Activated T-cell treated with anti-CD3 and anti-CD28 coated beads, Interleukin-2, amount 50 U/mL, for 1 hour (primary cell): ENCODE measurements at places on chromosomes 12 and 14.

GRCh38 chr12:106918746-106919145 is 37.0 kb upstream of the TMEM263 start:
- no peak for DNase-seq

- DNase-seq = no peak
Measured at GRCh38 chr12:109186993-109187653, 70.7 kb downstream of the ACACB start.

DNA sequence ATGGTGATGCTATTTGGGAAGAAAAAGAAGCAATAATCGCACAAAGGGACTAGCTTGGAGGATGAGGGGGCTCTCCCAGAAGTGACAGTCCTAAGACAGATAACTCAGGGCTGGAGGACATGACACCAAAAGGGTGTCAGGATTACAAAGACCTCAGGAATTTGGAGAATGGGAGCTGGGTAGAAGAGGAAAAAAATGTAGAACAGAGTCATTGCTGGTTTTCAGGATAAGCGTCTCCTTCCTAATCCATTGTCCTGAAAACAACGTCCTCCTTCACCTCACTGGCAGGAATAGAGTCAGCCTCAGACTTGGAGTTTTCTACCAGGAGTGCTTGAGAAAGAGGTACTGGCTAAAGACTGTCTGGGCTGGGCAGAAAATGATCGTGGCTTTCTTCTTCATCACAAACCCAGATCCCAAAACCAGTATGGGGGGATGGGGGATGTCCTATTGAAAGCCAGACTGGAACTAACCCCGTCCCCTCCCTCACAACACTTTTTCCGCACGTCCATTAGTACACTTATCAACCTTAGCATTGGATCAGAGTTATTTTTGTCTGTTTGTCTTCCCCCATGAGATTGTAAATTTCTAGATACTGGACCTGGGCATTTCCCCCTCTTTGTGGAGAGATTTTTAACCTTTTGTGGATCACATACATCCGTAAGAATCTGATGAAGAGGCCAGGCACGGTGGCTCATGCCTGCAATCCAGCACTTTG is 14.3 kb downstream of the B4GALNT3 start:
- no peak for DNase-seq

GRCh38 chr12:25644979-25645378 is 91.9 kb upstream of the LMNTD1 start:
- no peak for DNase-seq

GRCh38 chr12:68786929-68787328 is 21.0 kb upstream of the MDM2 start:
- DNase-seq = no peak

DNA sequence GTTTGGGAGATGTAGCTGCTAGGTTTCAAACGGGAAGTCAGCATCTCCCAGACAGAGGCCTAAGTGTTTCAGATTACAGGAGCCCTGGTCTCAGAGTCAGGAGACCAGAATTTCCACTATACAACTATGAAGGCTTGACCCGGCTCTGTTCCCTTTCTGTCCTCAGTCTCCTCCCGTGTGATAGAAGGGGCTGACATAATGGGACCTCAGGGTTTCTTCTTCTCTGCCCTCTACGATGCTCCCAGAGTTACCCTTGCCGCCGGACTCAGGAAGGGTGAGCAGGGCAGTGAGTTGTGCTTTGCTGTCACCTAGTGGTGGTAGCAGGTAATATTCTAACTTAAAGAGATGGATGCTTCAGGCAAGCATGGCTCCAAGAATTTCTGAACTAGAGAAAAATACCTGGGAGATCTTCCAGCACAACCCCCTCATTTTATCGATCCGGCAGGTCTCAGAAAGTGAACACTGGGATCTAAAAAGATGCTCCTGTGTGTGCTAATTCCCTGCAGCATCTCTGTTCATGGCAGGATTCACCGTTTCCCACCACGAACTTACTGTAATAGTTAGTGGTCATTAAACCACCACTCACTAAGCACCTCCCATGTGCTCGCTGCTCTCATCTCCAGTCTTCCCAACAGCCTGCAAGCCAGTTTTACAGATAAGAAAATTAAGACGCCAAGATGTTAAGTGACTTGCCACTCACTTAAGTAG is 84.4 kb downstream of the VWF start:
- DNase-seq = peak; percentile 51

DNA sequence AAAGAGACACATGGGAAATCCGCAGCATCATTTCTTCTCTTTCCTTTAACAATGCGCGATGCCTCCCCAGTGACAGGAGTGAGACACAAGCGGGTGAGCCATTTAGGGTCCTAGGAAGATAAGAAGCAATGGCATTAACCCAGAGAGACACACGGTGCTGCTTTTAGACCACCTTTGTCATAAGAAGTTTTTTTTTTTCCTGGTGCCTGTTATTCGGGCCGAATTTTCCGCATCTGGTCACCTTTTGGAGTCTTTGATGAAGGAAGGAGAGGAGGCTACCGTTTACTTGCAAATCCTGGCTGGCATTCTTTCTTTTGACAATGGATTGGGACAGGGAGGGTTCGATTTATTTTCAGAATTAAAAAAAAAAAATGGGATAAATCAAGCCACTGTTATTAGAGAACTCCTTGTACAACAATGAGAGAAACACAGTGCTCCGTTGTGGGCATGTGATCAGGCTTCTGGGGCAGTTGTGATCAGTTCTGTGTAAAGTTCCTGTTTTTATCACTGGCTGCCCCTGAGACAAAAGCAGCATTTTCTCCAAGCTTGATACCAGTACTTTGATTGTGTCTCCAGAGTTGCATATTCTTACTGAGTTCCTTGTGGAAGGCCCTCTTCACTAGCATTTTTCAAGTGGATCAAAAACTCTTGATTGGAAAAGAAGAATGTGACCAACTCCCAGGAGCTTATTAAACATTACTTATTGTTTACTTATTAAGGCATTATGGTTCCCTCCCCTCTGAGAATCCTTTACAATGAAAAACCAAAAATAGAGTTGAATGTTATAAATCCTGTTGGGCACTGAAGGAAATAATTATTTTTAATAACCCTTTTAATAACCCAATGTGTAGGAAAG is 1.1 kb downstream of the DIP2B start:
- no peak for DNase-seq

DNA sequence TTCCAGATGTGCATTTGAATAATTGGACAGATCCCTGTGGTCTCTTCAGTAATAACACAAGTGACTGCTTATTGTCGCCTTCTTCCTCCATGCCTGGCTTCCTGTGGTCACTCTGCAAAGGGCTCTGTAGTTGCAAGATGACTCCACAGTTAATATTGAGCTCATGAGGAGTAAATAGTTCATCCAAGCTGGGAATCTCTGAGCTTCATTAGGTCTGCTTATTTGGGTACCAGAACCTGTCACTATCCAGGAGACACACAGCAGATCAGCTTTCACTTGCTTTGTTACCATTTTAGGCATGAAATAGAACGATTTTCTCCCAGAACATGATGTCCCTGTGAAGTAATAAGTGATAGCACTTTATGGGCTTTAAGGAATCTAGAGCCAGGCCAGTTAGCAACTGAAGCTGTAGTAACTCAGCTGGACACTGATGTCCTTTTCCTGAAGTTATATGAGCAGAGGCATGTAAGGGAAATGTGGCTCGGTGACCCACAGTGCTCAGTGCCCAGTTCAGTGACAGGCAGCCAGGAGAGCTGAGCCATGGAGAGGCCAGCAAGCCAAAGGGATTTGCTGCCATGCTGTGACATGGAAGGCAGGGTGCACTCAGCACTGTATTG is 50.1 kb downstream of the CRADD start:
- no peak for DNase-seq

DNA sequence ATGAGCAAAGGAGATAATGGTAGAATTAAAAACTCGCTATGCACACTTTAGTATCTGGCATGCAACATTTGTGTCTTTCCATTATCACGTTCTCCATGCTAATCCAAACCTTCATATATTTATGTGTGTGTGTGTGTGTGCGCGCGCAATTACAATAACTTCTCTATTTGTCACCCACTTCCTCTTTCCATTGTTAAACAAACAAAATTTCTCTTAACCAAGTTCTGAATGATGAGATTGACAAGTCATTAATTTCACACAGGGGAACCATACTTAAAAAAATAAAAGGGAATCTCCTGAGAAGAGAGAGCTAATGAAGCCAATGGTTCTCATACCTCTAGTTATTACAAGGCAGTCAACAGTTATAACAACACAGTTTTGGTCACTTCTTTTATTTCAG is 575.9 kb upstream of the MDGA2 start:
- DNase-seq = no peak

DNA sequence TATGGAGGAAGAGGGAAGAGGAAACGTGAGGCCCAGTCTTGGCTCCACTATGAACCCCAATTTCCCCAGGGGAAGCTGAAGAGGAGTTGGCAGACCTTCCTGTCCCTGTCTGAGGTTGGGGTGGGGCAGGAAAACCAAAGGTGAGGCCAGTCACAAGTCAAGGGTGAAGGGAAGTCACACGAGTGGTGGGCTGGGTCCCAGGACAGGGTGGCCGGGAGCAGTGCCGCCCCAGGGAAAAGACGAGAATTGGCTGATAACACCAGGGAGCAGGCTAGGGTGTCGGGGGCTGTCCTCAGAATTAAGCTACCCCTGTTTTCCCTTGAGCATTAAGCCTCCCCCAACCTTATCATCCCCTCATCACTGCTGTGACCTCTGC is 3.1 kb downstream of the VDR start:
- DNase-seq = no peak

DNA sequence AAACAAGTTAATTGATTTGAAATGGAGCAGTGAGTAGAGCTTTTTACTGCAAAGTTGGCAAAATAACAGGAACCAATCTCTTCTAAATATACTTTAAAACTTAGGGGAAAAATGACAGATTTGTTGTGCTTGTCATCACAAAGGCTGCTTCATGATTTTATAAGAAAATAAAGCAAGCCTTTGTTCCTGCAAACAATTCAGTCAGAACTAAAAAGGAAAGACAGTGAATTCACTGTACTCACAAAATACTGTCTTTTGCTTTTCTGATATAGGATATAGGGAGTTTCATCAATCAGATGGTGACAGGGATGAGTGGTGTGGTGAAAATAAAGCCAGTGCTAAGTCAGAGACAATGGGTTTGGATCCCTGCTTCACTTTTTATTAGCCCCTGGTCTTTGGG is 126.0 kb downstream of the HELB start:
- no peak for DNase-seq

GRCh38 chr14:104465482-104466390 is 113.8 kb upstream of the C14orf180 start:
- DNase-seq = no peak

DNA sequence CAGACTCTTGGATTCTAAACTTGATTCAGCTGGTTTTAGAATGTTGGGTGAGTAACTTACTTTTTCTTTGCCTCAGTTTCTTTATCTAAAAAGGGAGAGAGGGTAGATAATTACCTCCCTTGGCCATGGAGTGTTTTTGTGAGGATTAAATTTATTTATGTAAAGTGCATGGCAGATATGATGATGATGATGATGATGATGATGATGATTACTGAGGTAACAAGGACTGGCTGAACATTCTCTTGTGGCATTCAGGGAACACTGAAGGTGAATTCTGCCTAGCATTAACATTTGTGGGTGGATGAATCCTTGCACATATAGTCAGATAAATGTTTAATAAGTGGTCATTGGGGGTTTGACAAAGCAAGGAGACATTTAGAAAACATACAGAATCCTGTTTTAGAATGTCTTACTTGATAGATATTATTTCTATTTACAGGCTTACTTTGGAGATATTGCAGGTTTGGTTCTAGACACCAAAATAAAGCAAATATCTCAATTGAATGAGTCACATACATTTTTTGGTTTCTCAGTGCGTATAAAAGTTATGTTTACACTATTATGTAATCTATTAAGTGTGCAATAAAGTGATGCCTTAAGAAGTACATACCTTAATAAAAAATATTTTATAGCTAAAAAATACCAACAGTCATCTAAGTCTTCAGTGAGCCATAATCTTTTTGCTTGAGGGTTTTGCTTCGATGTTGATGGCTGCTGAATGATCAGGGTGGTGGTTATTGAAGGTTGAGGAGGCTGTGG is 123.2 kb downstream of the SNAPC1 start:
- DNase-seq = no peak

DNA sequence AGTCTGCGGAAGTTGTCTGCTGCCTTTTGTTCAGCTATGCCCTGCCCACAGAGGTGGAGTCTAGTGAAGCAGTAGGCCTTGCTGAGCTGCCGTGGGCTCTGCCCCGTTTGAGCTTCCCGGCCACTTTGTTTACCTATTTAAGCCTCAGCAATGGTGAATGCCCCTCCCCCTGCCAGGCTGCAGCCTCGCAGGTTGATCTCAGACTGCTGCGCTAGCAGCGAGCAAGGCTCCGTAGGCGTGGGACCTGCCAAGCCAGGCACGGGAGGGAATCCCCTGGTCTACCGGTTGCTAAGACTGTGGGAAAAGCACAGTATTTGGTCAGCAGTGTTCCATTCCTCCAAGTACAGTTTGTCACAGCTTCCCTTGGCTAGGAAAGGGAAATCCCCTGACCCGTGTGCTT is 143.6 kb downstream of the DYRK2 start:
- no peak for DNase-seq

DNA sequence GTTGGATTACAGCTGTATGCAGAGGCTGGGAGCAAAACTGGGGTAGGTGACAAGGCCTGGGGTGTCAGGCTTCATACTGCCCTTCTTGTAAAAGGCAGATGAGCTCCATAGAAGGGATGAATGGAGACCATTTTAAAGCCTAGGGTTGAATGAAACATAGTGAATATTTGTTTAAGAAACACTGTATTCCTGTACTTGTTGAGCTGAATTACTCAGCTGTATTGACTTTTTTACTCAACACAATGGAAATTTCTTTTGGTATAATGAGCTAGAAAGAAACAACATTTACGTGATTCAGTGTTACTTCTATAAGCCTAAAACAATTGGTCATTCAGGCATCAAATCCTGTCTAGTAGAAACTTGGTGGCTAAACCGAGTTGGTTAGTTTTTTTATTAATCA is 14.1 kb downstream of the ATP6V0A2 start:
- DNase-seq = no peak

- DNase-seq = peak; percentile 2
Measured at GRCh38 chr12:109753054-109753401, 39.4 kb downstream of the FAM222A start.

DNA sequence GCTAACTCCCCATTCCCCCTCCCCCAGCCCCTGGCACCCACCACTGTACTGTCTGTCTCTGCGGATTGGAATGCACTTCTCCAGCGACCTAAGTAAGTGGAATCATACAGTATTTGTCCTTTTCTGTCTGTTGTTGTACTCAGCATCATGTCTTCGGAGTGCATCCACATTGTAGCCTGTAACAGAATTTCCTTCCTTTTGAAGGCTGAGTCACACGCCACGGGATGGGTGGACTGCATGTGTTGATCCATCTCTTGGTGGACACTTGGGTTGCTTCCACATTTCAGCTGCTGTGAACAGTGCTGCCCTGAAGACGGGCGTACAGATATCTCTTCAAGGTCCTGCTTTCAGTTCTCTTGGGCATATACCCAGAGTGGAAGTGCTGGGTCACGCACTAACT is 34.4 kb downstream of the DDX51 start:
- no peak for DNase-seq
